Activated CD4-positive, alpha-beta memory T cell treated with anti-CD3 and anti-CD28 coated beads for 36 hours (primary cell): ENCODE measurements at places on chromosomes 12 and 14.

DNA sequence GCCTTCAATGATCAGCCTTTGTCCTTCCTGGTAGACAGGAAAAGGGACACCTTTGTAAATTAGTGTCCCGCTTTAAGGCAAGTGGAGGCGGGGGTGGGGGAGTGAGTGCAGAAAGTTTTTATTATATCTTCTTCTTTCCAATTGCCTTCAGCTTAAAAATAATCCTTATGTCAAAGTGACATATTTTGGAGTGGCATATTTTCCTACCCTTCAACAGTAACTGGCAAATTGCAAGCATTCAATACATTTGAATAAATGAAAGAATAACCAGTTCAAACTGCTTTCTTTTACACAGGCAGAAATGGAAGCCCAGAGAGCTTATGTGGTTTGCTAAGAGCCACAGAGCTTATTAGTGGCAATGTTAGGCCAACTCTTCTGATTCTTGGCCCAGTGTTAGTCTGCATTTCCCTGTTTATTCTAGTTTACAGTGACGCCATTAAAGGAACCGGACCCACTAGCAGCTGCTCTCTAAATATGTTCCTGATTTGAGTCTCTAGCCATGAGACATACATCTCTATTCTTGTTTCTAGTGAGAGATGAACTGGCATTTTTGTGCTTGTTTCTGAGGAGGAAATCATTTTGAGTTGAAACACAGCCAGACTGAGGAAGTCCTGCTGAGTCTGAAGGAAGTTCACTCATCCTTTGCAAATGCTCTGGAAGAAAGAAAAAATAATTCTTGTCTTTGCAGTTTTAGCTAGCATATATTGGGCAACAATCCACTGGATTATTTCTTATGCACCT is 468.7 kb downstream of the NOVA1 start:
- no peak for DNase-seq

DNA sequence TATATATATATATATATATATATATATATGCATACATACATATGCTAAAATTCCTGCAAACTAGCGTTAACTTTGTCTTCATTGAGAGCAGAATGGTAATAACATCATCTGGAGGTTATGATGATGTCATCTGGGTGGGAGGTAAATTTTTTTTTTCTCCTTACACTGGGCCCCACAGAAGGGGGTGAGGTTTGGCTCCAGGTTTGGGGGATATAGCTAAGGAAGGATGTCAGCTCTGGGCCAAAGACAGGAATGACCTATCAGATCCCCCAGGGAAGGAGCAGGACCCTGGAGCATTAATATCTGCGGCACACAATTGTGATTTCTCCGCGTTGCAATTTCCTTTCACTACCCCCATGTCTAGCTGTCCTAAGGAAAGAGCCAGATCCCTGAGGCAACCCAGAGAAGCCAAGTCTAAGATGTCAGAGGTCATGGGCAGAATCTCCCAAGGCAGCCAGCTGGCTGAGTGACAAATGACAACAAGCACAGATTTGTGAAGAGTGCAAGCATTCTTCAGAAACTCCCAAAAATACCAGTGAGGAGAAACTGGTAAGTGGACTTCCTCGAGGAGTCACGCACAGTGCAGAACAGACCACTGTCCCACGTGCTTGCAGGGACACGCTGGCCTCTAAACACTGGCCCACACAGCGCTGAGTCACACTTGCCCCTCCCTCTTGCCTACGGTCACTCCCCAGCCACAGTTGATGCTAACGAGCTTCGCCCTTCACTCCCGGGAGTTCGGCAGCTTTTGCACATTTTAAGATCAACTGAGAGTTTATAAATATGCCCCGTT is 9.9 kb downstream of the UBC start:
- no peak for DNase-seq

GRCh38 chr14:58638231-58639197 is 752 bp downstream of the DACT1 start:
- peak; percentile 40 for DNase-seq

DNA sequence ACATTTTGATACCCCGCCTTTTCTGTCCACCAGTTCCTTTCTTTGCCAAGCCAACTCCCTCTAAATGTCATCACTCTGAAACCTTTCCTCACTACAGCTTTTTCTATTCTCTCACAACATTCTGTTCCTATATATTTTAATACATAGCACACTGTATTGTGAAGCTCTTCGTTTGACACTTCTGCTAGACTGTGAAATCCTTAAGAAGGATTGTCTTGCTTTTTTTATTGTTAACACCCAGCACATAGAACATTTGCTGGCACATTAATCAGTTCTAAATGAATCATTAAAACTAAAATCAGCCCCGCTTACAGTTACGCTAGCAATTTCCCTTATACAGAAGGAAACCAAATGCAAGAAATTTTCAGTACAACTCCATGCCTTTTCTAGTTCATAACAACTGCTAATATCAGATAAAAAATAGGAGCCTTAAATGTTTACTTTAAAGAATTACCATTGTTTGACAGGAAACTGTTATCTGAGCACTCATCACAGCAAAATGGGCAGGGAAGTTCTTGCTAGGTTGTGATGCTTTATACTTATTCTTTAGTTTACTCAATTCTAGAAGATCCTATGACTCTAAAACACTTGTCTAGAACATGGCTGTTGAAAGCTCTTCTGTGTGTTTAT is 93.5 kb downstream of the PPP1R12A start:
- DNase-seq, result no peak

DNA sequence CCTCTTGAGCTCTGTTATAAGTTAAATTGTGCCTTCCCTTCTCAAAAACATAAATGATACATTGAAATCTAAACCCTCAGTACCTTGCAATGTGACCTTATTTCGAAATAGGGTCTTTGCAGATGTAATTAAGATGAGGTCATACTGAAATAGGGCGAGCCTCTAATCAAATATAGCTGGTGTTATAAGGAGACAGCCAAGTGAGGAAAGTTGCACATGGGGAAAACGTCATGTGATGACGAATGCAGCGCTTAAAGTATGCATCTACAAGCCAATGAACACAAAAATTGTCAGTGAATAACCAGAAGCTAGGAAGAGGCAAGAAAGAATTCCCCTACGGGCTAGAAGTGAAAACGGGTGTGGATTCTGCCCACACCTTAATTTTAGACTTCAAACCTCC is 305.2 kb upstream of the FOXG1 start:
- no peak for DNase-seq

DNA sequence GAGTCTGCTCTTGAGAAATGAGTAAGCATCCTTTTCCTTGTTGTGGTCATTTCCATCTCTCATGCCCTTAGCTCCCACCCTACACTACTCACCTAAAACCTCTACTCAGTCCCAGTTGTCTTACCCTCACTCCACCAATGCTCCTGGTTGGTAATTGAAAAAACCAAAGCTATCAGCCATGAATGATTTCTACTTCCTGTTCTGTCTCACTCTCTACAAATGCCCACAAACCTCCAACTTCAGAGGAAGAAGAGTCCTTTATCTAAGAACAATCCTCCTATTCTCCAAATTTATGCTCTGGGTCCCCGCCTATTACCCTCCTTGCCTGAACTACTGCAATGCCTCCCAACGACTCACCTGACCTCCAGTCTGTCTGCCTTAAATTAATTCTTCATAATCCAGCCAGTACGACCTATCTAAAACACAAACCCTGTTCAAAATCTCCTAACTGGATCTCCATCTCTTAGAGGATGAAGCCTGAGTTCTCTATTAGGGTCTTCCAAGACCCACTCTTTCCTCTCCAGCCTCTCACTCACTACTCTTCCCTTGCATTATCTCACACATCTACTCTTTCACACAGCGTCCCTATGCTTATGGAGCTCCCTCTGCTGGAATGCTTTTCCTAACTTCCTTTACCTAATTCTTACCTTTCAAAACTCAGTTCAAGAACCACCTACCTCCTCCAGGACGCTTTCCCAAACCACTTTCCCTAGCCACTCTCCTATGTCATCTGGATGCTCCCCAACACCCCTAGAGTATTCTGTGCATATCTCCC is 2.2 kb downstream of the DHRS1 start:
- DNase-seq, result no peak

DNA sequence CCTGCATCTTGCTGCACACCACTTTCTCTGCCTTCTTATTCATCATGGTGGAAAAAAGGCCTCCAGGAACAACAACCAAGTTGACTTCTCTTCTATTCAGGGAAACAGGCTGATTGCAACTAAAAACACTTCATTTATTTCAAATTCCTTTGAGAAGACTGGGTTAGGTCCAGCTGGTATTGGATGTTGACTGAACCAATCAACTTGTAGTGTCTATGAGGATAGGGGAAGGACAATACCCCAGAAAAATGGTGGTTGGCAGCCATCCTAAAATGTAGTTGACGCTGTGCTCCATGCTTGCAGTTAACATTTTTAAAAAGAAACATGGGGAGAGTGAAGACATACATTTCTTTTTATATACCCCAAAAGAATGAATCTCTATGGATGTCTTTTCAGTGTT is 34.4 kb upstream of the CRADD start:
- no peak for DNase-seq

DNA sequence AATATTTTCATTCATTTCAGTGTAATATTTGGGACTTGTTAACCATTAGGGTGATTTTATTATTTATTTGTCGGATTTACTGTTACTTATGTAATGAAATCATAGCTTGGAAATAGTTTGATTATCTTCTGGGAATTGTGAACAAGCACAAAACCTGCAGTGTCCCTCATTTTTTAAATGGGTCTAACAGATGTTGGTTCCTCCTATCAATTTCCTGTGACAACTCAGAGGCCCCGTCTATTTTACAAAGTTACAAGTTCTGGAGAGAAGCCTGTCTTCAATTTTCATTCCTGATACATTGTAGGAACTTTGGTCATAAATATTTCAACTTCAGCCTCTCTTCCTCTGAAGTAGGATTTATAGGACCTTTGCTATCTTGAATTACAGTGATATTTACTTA is 101.8 kb upstream of the DNM1L start:
- DNase-seq, result no peak

DNA sequence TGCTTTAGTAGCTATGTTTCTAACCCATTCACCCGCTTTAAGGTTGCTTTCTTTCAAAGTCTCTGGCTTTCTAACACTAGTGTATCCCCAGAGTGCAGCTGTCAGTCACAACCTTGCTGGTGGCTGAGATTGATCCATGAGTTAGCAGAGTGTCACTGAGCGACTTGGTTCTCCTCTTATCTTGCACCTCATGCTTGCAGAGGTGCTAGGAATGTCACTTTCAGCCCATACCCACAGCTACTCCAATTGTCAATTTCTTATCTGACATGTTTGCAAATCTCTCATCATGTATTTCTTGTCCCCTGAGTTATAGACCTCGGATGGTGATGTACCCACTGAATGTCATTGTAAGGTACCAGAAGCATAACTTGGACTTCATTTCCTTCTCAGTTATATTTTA is 1110.2 kb downstream of the GALC start:
- no peak for DNase-seq

DNA sequence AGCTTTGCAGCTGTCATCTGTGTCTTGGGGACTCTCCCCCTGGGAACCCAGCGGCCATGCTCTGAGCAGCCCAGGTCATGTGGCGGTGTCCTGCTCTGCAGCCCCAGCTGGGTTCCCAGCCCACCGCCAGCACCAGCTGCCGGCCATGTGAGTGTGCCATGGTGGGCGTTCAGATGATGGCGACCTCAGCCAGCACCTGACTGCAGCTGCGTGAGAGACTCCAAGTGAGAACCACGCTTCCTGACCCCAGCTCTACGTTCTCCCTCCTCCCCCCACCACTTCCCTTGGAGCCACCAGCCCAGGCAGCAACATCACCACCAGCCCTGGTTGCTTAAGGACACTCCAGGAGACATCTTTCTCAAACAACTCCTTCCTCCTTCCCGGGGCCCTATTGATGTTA is 68.8 kb downstream of the SLC24A4 start:
- no peak for DNase-seq

- DNase-seq, result no peak
Measured at GRCh38 chr12:65881965-65882413, 57.7 kb downstream of the HMGA2 start.

- DNase-seq, result no peak
Measured at GRCh38 chr14:24880689-24881088, 169.3 kb downstream of the STXBP6 start.

DNA sequence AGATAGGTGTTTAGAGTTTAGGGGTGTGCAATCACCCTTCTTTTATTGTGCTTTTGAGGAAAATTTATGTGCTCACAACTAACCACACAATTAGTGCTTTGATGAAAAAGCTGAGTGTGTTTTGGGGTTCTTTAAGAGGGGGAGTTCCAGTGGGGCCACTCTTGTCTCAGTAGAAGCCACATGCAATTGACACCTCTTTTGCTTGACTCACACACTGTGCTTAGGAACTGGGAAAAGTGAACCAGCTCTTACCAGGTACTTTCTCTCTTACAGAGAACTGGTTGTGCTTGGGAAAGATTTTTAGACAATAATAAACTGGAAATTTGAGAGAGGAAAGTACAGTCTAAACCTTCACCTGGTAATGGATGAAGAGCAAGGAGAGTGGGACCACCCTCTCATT is 12.3 kb upstream of the YBX3 start:
- no peak for DNase-seq

- DNase-seq, result no peak
Measured at GRCh38 chr12:63862187-63862968, 17.9 kb downstream of the SRGAP1 start.

- no peak for DNase-seq
Measured at GRCh38 chr12:2677142-2677880, 117.5 kb upstream of the FKBP4 start.

GRCh38 chr12:94415066-94415465 is 44.6 kb downstream of the CEP83 start:
- DNase-seq, result no peak

DNA sequence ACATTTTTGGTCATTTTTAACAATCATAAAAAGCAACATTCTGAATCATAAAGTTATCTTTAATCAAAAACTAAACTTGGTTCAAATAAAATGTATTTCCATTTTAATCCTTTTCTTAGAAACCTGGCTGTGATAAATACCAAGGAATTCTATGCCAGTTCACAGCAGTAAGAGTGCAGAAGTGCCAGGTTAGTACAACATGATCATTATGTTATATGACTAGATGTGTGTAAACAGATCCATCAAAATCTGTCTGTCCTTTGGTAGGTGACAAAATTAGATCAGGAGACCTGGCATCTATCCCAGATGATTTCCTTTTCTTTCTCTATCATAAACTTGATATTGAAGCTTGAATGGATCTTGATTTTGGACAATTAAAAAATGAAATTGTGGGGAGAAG is 200.6 kb upstream of the STXBP6 start:
- no peak for DNase-seq

DNA sequence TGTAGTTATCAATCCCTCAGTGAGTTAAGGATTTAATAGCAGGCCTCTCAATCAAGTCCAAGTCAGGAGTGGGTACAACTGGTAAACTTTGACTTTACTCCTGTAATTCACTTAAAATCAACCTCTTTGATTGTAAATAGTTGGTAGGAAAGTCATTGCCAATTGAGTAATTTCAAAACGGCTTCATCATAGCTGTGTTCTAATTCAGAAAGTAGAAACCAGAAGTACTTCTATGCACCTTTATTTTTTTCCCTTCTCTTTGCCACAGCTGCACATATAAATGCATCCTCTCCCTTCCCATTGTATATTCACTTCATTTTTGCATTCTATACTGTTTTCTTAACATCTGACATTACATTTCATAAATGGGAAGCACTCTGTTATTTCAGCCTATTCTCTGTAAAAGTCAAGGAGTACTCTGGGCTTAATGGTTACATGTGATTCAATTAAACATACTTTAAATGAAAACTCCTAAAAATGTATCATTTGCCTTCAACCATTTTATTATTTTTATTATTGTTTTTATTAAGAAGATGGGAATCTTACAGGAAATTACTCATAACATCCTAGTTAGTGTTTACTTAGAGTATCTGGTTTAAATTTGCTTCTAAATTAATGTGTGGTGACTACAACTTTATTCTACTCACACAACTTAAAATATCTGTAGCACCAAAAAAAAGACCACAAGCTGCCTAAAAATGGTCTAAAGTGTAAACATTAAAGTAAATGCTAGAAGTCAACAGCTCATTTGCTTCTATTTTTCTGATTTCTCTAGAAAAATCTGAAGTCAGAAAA is 171.2 kb downstream of the CEP128 start:
- no peak for DNase-seq
